NCI-H1092 treated with DMSO at 0.1 percent for 48 hours (cell line): ENCODE measurements at places on chromosomes 12 and 14.
A peak's percentile ranks its signal among the peaks of the same experiment; 100 is the strongest.

- no peak for DNase-seq
Measured at GRCh38 chr14:101861464-101861863, 100.0 kb downstream of the PPP2R5C start.

DNA sequence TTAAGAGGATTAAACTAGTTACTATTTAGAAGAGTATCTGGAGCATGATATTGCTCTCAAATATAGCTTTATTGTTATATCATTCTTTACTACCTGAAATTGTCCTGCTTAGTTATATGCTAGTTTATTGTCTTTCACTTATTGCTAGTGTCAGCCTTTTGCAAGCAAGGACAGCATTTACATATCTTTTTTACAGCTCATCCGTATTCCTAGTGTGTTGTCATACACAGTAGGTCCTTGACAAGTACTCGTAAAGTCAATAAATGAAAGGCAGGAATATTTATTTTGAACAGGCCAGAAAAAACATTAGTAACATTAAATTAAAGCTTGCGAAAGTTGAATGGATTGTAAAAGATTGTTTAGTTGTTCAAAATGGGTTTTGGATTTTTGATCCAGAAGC lies 35.0 kb downstream of the CRADD start:
- DNase-seq: no peak

DNA sequence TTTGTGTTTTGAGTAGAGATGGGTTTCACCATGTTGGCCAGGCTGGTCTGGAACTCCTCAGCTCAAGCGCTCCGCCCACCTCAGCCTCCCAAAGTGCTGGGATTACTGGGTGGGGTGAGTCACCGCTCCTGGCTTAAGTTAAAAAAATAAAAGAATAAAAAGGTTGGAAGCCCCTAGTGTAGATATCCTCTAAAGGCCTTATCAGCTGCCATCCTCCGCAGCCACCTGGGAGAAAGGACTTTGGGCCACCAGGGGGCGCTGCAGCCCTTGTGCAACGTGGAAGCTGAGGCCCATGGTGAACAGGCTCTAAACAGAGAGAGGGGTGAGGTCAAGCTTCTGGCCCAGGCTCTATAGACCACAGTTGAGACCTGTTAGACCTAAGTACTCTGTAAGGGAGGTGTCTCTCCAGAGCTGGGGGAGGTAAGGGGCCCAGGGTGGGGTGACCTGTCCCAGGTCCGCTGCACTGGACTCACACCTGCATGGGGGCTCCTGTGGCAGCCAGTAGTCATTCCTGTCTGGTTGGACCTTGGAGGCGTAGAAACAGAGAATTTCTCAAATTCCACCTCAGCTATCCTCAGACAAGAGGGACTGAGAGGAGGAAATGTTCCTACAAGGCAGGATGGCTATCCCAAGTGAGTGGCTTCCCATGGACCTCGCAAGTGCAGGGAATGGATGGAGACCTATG lies 14.0 kb upstream of the RACGAP1 start:
- peak; percentile 45 for DNase-seq

GRCh38 chr14:36105401-36105800 lies 71.1 kb downstream of the PTCSC3 start:
- peak; percentile 55 for DNase-seq

GRCh38 chr12:1047898-1048660 lies 57.1 kb downstream of the ERC1 start:
- DNase-seq: no peak

DNA sequence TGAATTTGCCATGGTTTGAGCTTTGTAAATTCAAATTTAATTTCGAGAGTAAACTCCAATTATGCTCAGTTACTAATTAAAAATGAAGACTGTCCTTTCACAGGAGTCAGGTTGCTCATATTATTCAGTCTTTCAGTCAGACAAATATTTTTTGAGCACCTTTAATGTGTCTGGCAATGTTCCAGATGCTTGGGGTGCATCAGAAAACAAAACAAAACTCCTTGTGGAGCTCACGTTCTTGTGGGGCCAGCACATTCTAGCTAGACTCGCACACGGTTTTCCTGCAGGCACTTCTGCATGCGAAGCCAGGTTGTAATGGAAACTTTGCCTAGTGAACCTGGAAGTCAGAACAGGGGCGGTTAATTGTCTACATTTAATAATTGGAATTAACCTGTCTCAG lies 64.0 kb upstream of the ATF1 start:
- DNase-seq: no peak

DNA sequence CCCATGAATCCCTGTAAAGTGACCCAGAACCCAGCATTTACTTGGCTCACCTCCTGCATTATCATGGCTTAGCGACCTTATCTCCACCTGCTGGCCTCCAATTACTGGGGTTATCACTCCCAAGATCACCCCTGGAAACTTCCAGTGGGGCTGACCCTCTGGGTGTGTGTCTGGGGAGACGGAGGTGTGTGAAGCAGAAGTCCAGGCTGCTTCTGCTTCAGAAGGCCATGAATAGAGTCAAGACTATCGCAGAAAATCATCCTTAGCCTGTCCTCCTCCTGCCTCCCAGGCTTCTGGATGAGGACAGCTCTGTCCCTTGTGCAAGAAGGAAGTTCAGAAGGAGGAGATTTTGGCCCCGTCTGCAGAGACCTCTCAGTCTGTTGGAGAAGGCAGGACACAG lies 408 bp upstream of the KRT72 start:
- no peak for DNase-seq

GRCh38 chr12:43760396-43760795 lies 1.6 kb downstream of the IRAK4 start:
- DNase-seq: no peak

DNA sequence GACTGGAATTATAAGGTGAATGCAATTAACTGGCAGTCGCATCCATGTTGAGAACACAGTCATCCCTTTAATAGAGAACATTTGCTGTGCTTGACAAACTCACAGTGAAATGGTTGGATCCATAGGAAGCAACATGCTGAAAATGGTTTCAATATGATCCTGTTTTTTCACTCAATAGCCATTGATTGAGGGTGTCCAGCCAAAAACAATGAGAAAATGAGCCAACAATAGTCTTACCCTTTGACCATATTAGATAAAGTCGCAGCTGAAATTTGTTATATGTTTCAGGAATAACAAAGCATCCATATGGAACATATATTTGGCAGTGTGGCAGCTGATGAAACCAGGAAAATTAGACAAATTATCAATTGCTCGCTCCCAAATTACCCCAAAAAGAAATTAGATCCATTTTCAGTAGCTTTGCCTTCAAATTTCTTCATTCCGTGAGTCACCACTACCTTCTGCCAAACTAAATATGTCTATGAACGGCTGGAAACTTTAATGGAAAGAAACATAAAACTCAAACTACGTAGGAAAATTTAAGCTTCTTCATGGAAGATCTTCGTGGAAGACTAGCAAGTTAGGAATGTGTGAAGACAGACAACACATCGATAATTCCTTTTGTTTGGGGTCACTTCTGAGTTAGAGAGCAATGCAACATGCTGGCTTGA lies 17.4 kb downstream of the IGF1 start:
- DNase-seq: no peak
